ENCODE measurements at places on chromosomes 6 and 20.
A peak's percentile ranks its signal among the peaks of the same experiment; 100 is the strongest.

DNA sequence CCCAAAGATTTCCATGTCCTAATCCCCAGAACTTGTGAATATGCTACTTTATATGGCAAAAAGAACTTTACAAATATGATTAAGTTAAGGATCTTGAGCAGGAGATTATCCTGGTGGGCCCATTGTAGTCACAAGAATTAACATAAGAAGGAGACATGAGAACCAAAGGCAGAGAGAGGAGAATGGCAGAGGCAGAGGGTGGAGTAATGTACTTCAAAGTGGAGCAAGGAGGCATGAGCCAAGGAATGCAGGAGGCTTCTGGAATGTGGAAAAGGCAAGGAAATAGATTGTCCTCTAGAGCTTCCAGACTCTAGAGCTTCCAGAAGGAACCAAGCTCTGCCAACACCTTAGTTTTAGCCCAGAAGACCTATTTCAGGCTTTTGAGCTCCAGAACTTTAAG lies 147.4 kb downstream of the MOXD1 start:
- DNase-seq, result no peak

- DNase-seq, result peak; percentile 72
Measured at GRCh38 chr6:32415521-32416019, 8.6 kb upstream of the BTNL2 start.

DNA sequence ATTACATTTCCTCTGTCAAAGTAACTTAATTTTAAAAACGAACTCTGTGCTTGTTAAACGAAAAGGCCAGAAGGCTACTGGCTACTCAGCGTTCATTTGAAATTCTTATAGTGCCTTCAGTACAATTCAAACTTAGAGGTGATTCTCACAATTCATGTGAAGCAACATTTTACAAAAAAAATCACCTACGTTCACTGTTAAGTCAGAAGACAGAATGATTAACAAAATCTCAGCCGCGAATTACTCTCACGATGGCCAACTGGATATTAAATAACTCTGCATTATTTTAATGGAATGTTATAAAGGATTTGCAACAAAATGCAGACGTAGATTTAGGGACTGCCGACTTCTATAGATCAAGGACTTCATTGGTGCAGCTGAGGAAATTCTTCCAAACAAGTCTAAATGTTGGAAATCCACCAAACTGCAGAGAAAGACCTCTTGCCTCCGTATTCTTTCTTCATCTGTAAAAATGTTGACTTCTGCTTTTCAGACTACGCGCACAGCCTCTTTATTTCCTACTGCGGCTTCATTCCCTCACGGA lies 1.6 kb upstream of the QKI start:
- no peak for DNase-seq

DNA sequence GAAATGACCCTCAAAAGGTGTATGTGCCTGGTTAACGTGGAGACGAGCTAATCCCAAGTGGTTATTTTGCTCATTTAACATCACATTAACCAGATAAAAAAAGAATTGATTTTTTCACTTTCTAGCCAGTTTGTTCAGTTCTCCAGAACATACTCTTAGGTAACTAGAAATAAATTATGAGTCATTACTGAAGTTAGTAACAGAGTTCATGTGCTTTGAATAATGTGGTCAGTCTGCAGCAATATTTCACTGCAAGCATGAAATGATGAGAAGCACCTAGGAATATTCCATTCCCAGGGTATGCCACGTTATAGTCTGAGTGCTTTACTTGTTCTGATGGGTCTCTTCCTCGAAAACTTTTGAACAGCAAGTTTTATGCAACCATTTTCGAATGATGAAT lies 138.3 kb upstream of the INSM1 start:
- no peak for DNase-seq

DNA sequence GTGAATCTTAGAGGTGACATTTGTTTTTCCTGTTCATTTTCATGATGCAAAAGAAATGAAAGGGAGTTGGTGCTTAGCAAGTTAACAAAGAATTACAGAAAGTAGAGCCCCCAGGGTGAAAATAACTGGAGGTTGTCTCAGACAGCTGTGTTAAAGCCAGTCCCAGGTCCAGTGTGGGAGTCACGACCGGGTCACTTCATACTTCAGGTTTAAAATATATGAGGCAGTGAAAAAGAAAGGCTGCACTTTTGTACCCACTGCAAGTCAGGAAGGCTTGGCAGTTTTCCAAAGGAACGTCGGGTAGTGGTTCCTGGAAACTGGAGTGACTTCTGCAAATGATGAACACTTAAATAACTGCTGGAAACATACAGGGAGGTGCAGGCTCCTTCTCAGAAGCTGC lies 91.5 kb upstream of the THBS2 start:
- no peak for DNase-seq

- no peak for DNase-seq
Measured at GRCh38 chr6:142015011-142015410, 117.7 kb upstream of the GJE1 start.

DNA sequence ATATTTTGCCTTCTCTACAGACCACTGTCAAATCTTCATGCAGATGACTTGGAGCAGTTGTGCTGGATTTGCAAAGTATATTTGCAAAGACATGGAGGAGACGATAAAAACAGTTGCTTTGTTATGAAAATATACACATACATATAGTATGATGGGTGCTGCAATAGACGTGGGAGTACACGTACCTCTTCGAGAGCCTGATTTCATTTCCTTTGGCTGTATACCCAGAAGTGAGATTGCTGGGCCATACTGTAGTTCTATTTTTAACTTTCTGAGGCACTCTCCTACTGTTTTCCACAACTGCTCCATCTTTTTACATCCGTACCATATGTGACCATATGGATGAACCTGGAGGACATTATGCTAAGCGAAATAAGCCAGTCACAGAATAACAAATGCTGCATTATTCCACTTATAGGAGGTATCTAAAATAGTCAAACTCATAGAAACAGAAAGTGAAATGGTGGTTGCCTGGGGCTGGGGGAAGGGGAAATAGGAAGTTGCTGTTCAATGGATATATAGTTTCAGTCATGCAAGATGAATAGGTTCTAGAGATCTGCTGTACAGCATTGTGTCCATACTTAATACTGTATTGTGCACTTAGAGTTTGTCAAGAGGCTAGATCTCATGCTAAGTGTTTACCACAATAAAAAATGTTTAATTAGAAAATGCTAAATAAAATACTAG lies 223.8 kb downstream of the HAO1 start:
- no peak for DNase-seq

DNA sequence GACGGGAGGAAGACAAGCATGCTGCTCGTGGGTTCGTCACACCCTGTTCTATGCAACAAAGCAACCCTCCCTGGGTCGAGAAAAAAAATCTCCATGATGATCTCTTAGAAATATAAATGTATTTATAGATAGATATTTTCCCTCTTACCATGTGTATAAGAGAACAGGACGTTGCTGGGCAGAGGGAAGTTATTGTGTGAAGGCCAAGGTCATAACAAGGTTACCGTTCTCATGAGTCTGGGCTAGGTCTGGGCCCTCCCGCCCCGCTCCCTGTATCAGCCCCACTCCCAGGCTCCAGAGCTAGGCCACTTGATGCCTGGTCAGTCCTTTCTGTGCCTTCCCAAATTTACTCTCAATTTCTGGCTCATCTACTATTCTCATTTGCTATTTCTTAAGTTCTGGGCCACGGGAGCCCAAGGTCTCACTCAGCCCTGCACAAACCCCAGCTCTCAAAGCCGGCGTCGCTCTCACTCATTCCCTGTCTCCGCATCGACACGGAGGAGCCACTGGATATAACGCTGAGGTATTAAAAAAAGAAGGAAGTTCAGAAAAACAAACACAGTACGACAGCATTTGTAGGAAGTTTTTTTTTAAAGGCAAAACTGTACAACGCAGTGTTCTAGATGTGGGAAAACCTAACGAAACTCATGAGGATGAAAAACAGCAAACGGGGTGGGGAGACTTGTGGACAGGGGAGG lies 96.8 kb downstream of the PSMG4 start:
- peak; percentile 4 for DNase-seq

DNA sequence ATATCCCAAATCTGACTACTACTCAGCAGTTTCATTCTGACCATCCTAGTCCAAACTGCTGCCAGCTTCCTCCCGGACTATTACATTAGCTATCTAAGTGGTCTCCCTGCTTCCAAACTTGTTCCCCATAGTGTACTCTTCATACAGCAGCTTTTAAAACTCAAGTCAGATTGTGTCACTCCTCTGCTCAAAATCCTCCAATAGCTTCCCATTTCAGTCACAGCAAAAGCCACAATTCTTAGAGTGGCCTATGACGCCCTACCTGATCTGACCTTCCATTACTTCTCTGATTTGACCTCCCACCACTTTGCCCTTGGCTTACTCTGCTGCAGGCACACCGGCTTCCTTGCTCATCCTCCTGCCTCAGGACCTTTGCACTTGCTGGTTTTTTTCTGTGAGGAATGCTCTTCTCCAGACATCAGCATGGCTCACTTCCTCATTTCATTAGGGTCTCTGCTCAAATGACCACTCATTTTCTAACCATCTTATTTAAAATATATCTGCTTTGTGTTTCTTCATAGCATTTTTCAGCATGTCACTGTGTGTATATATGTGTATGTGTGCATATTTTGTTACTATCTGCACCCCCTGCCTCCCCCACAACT lies 111.1 kb upstream of the DTNBP1 start:
- DNase-seq, result no peak

DNA sequence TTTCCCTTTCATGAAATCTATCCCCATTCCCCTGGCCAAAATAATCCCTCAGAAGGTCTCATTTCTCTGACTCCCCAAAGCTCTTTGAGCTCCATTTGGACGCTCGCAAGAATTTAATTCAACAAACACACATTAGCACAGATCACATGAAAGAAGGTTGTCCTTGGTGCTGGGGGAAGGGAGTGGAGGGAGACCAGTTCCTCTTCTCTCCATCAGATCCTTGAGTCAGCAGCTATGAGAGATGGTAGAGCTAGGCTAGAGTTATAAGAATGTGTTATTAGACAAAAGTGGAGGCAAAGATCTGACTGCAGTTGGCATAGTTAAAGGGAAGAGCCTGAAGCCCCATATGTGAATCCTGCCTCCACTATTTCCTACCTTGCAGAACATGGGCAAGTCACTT lies 184.2 kb upstream of the CDYL start:
- DNase-seq, result no peak

DNA sequence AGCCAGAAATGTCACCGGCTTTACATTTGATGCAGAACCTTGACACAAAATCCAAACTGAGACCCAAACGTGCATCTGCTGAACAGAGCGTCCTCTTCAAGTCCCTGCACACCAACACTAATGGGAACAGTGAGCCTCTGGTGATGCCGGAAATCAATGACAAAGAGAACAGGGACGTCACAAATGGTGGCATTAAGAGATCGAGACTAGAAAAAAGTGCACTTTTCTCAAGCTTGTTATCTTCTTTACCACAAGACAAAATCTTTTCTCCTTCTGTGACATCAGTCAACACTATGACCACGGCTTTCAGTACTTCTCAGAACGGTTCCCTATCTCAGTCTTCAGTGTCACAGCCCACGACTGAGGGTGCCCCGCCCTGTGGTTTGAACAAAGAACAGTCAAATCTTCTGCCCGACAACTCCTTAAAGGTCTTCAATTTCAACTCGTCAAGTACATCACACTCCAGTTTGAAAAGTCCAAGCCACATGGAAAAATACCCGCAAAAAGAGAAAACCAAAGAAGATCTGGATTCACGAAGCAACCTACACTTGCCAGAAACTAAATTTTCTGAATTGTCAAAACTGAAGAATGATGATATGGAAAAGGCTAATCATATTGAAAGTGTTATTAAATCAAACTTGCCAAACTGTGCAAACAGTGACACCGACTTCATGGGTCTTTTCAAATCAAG lies 108.4 kb downstream of the RTN4IP1 start:
- DNase-seq, result peak; percentile 83

DNA sequence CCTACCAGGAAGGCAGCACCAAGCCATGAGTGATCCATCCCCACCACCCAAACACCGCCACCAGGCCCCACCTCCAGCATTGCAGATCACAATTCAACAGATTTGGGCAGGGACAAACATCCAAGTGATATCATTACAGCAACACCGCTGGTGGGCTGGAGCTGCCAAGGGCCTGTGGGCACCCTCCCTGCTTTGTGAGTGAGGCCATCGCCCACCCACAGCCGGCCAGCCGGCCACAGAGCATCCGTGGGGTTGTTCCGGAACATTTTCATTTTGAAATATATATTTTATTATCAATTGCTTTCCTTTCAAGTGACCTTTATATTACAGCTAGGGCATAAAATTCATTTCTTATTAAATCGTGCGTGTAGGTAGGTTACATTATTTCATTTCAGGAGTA lies 286.0 kb upstream of the CDH4 start:
- no peak for DNase-seq

GRCh38 chr20:60138256-60139220 lies 180.3 kb downstream of the CDH26 start:
- DNase-seq, result no peak
